ENCODE measurements at places on chromosomes 13 and 19. TPM values are rescaled to one million over a fixed set of nuclear protein-coding genes. Genes with fewer than 3 reads are reported as not detected.

LGALS4 gene
- total RNA-seq, result 1.7 TPM

NLRP5 gene
- total RNA-seq, result not detected

GRCh38 chr13:33286128-33286527 lies 573 bp upstream of the STARD13 start:
- H3K27me3 ChIP-seq, result peaks cover 52% of the 10 kb centered on the region
- peaks cover 17% of the 10 kb centered on the region for H3K4me1 ChIP-seq
- H3K27ac ChIP-seq, result no peak overlapping the region
- H3K36me3 ChIP-seq, result no peaks in the 10 kb centered on the region

- H3K27me3 ChIP-seq, result no peaks in the 10 kb centered on the region
- no peak for DNase-seq
- peaks cover 16% of the 10 kb centered on the region for H3K4me1 ChIP-seq
- no peak overlapping the region for H3K27ac ChIP-seq
- peak overlapping the region; percentile 80 for H3K4me3 ChIP-seq
Observed at GRCh38 chr19:21604951-21605476, 99.6 kb downstream of the ZNF429 start.

- no peaks in the 10 kb centered on the region for H3K27me3 ChIP-seq
- H3K4me1 ChIP-seq, result no peaks in the 10 kb centered on the region
- no peak for DNase-seq
- H3K36me3 ChIP-seq, result no peaks in the 10 kb centered on the region
- no peak overlapping the region for H3K4me3 ChIP-seq
- no peak overlapping the region for H3K27ac ChIP-seq
Observed at GRCh38 chr13:113654175-113654560, 3.8 kb downstream of the ATP4B start.

- DNase-seq, result no peak
- no peak overlapping the region for H3K4me3 ChIP-seq
- H3K36me3 ChIP-seq, result no peaks in the 10 kb centered on the region
Observed at GRCh38 chr19:7230826-7231225, 63.4 kb downstream of the INSR start.

KCNJ14 gene
- total RNA-seq, result 2.4 TPM

CAMSAP3 gene
- 0.09 TPM for total RNA-seq

DNA sequence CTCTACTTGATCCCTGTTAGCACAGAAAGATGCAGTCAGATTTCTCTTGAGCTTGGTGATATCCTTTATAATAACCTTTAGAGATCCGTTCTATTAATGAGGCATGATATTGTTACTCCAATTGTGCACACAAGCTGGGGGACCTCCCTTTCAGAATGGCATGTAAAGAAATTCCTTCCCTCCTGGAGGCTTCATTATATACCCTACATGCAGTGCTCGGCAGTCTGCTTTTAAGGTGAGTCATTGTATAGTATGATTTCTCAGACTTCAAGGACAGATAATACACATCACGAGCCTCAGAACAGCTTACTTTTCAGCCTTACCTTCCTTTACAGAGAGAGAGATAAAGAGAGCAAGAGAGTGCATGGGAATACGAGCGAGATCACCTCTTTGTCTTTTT lies 261.3 kb downstream of the ATP8A2 start:
- no peak overlapping the region for H3K27ac ChIP-seq
- H3K36me3 ChIP-seq, result no peaks in the 10 kb centered on the region
- DNase-seq, result no peak
- H3K4me1 ChIP-seq, result no peaks in the 10 kb centered on the region

ZNF221 gene
- total RNA-seq, result 0.58 TPM

DNA sequence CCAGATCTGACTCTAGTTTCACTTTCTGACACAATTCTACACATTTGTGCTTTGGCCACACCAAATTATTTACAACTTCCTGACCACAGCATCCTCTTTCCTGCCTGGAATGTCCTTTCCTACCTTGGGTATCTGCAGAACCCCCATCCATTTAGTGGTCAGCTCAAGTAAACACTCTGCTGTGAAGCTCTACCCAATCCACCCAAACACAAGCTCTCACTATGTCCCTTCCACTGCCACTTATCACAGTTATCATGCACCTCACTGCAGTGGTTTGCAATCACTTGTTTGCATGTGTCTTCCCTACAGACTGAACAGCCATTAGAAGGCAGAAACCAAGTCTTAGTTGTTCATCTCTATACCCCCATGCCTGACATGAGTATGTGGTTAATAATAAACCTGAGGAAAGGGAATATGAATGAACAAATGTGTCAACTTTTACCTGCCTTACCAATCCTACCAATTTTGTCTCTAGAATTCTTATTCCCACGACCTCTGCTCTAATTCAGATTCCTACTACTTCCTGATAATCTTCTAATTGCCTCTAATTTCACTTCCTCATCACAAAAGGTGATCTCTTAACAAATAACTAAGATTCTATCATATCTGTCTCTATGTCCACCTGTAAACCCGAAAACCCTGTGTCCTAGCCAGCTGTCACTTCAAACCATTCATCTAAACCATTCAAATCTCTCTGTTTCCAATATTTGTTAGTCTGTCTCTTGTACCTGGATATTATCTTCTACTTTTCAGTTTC lies 25.1 kb downstream of the LNX2 start:
- H3K4me3 ChIP-seq, result no peak overlapping the region
- DNase-seq, result no peak
- H3K27me3 ChIP-seq, result no peaks in the 10 kb centered on the region
- no peak overlapping the region for H3K27ac ChIP-seq

ZNF793 gene
- 0.69 TPM for total RNA-seq

DNA sequence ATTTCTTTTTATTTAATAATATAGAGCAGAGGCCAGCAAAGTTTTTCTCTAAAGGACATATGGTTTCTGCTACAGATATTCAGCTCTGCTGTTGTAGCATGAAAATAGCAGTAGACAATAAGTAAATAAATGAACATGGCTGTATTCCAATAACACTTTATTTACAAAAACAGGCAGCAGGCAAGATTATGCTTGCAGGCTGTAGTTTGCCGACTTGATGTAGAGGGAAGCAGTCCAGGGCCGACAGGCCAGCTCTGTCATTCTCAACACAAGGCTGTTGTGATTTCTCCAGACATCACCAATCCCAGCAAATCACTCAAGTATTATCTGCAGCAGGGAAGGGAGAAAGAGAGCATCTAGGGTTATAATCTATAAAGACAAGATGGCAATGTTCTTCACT lies 1062.5 kb upstream of the PCDH9 start:
- no peaks in the 10 kb centered on the region for H3K27me3 ChIP-seq
- no peak overlapping the region for H3K4me3 ChIP-seq
- H3K4me1 ChIP-seq, result no peaks in the 10 kb centered on the region
- H3K27ac ChIP-seq, result no peak overlapping the region

Measured in activated CD4-positive, alpha-beta T cell treated with anti-CD3 and anti-CD28 coated beads, Interleukin-2, amount 10 ng/mL, durations not matched to agents 24 days and 14 days (primary cell).